ENCODE measurements at places on chromosomes 16 and 17.

- no peak for DNase-seq
These were observed 8.0 kb downstream of the SERPINF2 start for GRCh38 chr17:1750628-1751027.

- no peak for DNase-seq
These were observed 200.8 kb upstream of the KCNJ16 start for GRCh38 chr17:69874175-69874670.

DNA sequence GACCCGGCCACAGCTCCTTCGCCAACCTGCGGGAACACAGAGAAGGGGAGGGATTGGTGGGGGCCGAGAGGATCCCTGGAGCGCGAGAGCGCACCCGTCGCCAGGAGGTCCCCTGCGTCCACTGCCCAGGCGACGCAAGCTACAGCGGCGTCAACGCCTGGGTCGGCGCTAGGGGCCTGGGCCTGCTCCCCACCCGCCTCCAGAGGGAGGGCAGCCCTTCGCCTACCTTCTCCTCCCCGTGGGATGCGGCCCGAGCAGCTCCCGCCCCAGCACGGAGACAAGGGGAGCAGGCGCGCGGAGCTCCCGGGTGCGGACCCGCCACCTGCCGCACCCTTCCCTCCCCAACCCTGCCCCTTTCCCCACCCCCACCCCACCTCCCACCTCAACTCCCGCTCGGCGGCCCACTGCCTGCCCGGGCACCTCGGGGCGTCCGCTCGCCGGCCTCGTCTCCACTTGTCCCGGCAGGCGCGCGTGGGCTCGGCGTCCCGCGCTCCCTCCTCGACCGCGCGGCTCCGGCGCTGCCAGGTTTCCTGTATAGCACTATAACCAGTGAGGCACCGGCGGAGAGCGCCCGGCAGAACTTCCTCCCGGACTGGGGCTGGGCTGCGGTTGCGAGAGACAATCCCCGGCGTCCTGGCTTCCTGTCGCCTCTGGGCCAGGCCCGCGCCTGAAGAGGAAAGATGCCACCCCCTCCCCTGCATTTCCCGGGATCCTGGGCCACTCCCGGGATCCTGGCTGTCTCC is 119.1 kb upstream of the SMURF2 start:
- no peak for DNase-seq

DNA sequence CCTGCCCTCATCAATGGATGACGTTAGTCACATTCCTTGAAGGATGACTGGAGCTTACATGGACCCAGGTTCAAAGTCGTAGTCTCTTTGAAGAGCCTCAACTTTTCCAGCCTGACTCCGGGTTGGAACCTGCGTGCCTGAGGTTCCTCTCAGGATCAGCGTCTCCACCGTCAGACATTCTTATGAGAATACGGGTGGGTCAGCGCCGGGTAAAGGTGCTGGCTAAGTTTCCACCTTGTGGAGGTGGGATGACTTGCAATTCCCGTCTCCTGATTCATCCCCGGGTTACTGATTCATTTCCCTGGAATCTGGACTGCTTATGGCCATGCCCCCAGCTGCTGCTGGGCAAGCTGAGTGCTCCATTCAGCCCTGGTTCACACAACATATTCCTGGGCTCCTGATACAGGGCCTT is 38.9 kb upstream of the CMIP start:
- DNase-seq = no peak

- DNase-seq = no peak
These were observed 1.0 kb upstream of the SIRT7 start for GRCh38 chr17:81918832-81919545.

DNA sequence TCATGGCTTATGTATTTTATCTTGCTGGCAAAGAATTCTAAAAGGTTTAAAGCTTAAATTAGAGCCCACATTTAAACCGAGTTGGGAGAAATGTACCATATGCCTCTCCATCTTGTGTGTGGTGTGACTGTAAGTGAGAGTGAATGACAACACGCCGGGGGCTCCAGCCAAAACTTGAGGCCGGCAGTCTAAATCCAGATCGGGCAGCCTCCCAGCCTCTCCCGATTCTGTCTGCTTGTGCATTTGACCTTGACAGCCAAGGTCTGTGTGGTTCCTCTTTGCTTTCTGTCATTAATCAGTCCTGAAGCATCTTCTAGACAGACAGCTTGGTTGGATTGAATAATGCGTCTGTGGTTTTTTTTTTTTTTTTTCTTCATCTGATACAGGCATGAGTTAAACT is 1093.2 kb upstream of the EEF2KMT start:
- DNase-seq = no peak

DNA sequence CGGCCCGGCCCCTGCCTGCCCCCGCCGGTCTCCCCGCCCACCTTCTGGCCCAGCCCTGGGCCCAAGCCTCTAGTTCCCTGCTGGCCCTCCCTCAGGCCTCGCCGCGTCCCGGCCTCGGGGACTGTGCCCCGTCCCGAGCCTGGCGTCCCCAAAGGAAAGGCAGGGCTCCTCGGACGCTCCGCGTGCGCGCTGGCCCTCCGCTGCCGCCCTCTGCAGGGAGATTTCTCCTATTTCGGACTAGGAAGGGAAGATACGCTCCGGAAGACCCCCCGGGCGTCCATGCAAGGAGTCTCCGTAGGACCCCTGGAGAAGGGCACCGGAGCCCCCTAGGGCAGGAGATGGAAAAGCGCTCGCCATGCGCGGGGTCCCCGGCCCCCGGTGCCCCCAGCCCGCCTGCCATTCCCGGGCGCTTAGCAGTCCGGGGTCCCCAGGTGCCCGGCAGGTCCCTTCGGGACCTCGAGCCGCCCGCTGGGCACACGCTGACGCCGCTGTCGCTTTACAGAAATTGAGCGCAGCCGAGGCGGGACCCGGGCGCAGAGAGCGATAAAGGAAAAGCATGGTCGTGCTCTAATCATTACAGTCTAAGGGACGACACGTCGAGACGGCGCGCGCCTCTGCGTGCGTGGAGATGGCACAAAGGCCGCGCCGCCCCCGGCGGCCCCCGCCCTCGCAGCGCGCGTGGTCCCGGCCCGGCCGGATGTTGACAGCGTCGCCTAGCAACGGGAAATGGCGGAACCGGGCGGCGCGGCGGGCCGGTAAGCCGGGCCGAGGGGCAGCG is at the start of gene CCDC40:
Gene CCDC40, plus strand, starts transcription at position 706 of the 778 bp plus-strand sequence. Its CDS starts 21 bp downstream, at position 727.
- peak; percentile 38 for DNase-seq

DNA sequence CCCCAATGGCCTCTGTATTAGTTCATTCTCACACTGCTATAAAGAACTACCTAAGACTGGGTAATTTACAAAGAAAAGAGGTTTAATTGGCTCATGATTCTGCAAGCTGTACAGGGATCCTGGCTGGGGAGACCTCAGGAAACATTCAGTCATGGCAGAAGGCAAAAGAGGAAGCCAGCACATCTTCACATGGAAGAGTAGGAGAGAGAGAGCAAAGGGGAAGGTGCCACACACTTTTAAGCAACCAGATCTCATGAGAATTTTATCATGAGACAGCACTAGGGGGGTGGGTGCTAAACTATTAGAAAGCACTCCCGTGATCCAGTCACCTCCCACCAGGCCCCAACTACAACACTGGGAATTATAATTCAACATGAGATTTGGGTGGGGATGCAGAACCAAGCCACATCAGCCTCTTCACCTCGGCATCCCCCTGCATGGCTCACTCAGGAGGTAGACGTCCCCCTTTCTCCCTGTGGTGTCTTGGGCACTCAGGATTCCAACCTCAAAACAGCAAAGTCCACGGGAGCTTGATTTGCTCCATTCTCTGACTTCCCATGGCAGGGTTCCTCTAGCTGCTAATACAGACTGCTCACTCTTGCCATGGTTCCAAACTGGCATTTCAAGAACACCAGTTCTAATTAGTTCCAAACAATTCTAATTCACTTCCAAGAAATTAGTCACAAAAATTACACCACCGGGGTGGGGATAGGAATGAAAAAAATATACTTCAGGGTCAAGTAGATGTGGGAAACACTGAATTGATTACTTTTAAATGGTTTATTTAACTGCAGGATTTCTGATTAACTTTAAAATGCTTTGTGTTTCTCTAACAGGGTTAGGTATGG is 203.8 kb upstream of the HSBP1 start:
- DNase-seq = no peak

DNA sequence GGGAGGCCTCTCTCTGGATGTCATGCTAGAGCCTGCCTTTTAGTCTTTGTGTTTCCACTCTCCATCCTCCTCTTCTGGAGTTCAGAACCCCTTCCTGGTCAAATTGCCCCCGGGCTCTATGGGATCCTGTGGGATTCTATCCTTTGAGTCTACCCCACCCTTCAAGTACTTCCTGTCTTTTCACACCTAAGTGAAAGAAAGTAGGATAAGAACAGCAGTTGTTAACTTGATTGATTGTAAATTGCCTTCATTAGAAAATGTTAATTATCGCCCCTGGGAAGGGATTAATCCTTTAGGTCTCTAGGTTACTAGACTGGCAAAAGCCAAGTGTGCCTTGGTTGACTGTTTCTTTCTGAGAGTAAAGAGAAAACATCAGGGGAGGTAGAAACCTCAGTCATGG is 30.1 kb downstream of the PRKCB start:
- no peak for DNase-seq
